ENCODE measurements at places on chromosomes 4 and X.

GRCh38 chr4:168199260-168199957 is 107.1 kb downstream of the ANXA10 start:
- DNase-seq: no peak

DNA sequence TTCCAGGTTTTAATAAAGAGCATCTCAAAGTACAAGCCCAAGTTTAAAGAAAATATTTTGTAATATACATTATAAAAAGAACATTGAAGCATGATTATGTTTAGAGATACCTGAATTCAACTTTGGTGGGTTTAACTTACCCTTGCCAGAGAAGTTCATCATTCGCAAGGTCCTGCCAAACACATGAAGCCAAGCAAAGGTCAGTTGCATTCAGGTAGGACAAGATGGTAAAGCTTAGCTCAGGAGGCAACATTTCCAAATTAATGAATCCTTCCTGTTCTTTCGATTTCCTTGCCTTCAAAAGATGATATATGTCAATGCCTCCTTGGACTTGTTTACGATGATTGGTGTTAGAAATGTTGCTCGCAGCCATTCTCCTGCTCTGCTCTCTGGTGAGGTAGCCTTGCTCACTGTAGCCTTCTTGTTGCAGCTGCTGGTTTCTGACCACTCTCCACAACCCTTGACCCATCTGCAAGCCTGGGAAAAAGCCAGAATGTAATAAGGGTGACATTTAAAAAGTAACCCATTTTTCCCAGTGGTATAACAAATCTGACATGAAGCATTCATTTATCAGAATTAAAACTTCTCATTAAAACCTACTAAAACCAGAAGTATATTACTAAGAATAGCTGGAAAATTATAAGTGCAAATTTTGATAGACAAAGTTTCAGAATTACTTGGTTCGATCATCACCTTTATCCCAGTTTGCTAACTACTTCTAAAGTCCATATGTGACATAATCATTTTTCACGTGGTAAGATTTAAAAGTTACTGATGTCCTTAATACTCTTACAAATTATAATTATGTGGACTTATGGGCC is 20.6 kb downstream of the FBXO8 start:
- no peak for DNase-seq

GRCh38 chr4:67885762-67886161 is 2.0 kb upstream of the TMPRSS11D start:
- no peak for DNase-seq

- DNase-seq: no peak
These were observed 5.8 kb upstream of the SRD5A3 start for GRCh38 chr4:55340266-55340665.

GRCh38 chr4:138706201-138706600 is 309.4 kb upstream of the NOCT start:
- DNase-seq: no peak
